A673 (cell line): ENCODE measurements at places on chromosomes 16 and 17.

DNA sequence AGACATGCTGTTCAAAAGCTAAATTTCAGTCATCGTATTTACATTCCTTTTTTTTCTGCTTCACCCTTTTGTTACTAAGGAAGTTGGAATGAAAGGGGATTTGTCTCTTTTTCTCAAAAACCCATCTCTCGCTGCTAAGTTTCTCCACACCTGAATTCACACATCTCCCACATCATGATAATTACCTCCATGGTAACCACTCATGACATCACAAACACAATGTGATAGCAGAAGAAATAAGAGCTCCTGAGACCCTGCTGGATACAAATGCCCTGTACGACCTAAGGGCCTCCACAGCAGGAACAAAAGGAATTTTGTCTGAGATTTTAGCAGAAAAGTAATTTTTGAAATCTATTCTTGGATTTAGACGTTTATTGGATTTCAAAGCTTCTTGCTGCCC lies 82.6 kb upstream of the GNAO1 start:
- no peak for DNase-seq

DNA sequence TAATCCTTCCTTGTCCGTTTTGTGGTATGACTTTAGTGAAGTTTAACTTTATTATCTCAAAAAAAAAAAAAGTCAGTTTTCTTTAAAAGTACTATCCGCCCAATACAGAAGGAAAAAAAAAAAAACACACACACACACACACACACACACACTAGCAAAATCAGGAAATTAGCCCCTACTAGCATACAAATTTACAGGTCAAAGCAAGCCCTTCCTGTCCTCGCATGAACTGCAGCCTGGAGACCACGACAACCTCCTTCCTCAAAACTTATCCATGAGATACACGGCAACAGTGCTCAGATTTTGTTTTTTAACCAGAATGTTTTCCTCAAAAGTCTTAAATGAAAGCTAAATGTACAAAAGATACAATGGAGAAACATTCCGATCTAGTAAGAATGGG lies 16.2 kb downstream of the NCOR1 start:
- DNase-seq = no peak

DNA sequence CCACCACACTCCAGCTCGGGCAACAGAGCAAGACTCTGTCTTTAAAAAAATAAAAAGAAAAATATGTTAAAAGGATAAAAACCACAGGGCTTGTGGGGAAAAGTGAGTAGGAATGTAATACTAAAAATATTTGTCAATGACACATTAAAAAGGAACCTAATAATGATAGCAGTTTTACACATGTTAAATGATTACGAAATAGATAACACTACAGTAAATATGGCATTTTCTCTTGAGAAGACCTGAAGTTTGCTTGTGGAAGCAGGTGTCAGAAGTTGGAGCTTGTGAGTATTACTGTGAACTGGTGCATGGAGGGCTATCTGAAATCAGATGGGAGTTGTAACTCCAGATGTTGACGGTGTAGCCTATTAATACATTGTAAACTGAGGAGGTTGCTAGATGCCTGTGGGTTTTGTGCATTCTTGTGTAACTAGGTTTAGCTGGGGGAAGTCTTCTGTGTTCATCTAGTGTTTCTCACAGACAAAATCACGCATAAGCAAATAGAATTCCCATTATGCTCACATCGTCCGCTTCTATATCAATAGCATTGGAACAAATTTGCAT lies 44.2 kb upstream of the CLEC18A start:
- no peak for DNase-seq

DNA sequence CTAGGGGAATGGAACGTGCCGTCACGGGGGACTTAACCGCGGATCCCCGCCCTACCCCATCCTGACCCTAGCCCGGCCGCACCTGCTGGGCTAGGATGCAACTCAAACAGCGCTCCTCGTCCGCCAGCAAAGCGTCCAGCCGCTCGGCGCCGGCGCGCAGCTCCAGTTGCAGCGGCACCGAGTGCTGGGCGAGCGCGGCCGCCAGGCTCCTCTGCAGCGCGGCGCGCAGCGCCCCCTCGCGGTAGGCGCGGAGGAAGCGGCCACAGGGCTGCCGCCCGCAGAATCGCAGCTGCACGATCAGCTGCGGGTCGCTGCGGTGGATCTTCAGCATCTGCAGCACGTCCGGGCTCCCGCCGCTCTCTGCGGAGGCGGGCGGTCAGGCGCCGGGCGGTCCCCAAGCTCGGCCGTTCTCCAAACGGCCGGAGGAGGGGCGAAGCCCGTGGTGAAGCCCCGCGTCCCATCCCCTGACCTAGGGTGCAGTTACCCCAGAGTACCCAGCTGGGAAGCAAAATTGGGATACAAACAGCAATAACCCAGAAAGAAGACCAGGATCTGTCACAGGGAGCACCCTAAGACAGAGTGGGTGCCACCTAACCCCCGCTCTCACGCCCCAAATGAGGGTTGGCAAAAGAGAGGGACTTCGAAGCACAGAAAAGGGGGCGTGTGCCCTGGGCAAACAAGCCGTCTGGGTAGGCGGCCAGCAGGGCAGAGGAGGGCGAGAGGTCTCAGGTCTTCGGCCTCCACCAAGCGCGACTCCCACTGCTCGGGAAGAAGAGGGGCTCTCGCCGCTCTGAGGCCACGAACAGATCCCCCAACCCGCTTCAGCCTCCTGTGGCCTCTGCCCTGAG lies 4.2 kb downstream of the TRADD start:
- DNase-seq = peak; percentile 84

DNA sequence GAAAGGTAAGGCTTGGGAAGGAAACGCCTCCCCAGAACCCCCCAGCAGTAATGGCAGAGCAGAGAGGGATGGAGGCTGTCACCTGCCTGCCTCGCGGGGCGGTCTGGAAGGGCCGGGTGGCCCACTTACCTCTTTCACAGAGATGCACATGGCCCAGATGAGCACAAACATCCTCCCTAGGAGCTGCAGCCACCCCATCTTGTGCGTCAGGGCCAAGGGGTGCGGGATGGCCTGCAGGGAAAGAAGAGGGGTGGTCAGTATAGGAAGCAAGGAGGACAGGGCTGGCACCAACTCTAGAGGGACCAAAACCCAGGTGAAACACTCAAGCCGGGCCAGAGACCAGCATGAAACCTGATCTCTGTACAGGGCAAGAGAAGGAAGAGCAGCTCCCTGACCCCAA lies 29.7 kb downstream of the TRPV3 start:
- no peak for DNase-seq

GRCh38 chr16:85602402-85603202 lies 10.5 kb upstream of the GSE1 start:
- DNase-seq = no peak

DNA sequence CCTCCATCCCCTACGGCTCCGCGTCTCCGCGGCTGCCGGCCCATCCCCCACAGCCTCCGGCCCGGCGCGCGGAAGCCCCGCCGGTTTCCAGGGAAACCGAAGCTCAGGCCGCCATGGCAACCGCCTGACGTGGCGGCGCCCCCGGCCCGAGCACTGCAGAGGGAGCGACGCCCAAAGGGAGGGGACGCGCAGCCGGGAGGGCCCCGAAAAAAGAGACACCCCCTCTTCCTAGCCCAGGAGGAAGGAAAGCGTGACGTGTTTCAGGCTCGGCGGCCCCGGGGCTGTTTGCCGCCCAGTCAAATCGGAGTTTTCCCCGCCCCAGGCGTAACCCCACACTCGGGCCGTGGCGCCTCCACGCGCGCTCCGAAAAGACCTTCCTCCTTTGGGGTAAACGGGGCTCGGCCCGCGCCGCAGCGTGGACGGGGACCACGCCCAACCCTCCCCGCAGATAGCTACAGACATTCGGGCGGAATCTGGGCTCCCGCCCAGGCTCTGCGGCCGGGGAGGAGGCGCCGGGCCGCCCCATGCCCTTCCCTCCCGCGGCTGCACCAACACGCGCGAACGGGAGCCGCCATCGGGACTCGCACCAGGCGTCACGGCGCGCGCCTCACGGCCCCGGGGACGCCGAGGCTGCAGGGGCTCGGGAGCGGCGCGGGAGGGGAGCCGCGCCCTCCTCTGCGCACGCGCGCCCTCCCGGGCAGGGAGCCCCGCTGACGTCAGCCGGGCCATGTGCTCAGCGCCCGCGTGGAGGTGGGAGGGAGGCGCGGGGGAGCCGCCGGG lies 7.5 kb downstream of the MNT start:
- DNase-seq = peak; percentile 96

GRCh38 chr17:27577884-27578717 lies 52.9 kb upstream of the LGALS9 start:
- DNase-seq = no peak

DNA sequence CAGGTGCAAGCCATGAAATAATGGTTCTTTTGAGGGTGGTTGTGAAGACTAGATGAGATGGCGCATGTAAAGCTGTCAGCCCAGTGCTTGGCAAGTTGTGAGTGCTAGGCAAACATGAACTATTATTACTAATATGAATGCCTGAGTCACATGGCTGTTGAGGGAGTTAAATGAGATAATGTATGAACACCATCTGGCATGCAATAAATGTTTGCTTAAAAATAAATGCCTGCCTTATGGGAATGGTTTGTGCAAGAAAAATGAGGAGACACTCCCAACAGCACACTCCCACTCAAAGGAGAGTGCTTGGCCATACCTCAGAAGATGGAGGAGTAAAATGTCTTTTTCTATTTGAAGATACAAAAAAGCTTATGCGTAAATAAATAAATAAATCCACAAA lies 3.6 kb downstream of the MAPK3 start:
- no peak for DNase-seq

- peak; percentile 54 for DNase-seq
Observed at GRCh38 chr16:3696425-3697218, 20.7 kb downstream of the TRAP1 start.

- DNase-seq = no peak
Observed at GRCh38 chr17:68612923-68613292, 11.7 kb upstream of the FAM20A start.

GRCh38 chr16:70253291-70254106 lies 1.8 kb upstream of the EXOSC6 start:
- DNase-seq = peak; percentile 43

DNA sequence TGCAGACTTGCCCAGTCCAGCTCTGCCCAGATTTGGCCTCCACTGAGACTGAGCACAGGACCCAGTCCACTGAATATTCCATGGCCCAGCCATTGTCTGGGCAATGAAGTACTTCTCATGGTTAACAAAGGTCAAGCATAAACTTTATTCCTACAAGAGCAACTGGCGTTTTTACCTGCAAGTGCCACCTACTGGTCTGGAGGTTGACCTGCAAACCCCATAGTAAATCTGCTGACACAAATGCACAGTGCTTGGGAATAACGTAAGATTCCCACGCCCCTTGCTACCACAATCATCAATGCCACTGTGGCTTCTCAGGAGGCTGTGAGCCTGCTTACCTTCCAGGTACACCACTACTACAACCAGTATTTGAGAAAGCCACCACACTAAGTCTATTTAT lies 170.2 kb downstream of the CEP112 start:
- peak; percentile 3 for DNase-seq

DNA sequence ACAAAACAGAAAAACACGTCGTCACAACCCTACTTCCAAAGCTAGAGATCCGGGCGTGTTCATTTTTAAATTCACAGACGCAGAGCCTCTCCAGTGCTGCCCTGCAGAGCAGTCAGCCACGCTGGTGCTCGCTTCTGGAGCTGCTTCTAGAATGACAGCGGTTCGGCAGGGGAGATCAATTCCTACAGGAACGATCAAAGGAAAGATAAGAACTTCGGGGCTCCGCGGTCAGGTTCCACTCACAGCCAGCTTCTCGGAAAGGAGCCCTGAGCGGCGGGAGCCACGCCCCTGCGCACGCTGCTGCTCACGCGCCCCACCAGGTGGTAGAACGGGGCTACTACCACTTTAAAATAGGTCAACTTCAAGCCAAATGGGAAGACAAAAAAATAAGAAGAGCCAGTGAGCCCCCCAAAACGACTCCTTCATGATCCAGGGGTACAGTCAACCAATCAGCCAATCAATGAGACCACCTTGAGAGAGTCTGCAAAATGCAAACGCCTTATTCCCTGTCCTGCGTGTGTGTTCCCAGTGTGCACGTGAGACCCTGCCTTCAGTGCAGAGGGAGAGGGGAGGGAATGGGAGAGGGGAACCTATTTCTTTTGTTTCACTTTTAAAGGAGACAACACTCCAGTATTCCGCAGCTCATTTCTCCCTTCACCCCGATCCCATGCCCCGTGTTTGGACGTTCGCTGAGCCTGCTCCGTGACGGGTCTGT lies 209.7 kb downstream of the RBFOX3 start:
- DNase-seq = peak; percentile 71

GRCh38 chr17:12554251-12554650 lies 111.4 kb upstream of the MYOCD start:
- no peak for DNase-seq

GRCh38 chr17:56867948-56868376 lies 34.0 kb downstream of the DGKE start:
- DNase-seq = no peak

DNA sequence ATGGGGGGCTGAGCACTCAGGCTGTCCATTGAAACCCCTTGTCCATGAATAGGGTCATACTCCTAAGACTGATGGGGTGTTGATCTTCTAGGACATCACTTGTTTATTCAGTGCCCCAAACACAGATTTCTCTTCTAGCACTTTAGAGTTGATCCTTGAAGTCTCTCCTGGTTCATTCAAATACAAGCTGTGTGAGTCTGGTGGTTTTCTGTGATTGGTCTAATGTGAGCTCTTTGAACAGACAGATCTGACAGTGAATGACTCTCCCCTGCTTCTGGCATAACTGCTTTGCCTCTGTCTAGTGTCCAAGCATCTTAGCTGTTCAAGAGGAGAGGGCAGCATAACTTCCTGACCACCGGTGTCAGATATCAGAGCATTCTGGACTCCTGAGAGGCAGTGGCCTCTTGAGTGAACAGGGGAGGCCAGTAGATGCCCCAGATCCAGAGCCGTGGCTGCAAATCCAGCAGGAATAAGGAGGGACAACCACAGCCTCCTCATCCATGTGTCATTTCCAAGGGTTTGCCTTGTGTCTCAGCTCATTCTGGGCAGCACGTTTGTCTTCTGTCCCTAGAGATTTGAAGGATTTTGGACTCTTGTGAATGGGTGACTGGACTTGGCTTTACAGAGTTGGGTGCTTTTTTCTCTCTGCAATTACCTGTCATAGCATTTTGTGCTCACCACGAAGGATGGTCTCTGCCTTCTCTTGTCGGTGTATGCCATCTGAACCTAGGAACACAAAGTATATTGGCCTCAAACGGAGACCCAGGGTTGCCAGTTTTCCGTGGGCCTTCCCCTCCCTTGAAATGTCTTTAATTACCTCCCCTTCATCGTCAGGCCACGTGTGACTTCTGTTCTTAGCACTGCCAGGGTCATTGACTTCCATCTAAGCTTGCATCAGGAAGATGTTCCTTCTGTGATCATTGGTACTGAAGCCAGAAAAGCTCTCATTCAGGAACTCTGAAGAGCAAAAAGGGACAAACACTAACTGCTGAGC lies 13.9 kb upstream of the CLEC18C start:
- no peak for DNase-seq
